Skeletal muscle cell (primary cell): ENCODE measurements at places on chromosomes 13 and 19.

DNA sequence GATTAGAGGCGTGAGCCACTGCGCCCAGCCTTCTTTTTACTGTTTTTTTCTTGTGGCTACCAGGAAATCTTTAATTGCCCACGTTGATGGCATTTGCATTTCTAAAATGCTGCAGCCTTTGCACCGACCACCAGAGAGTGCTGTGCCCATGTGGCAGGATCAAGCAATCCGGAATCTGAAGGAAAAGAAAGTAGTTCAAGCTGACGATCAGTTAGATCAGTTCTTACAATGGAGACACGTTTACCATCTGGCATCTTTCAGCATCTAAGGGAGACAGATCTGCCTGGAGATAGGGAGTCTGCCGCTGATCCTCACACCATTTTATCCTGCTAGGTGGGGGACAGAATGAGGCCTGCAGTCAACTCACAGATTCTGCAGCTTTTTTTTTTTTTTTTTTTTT, 19.9 kb downstream of the TINCR start:
- no peak for DNase-seq

GRCh38 chr19:30540761-30541160, 168.6 kb downstream of the ZNF536 start:
- no peak for DNase-seq

GRCh38 chr19:31145007-31145406, 204.2 kb downstream of the TSHZ3 start:
- DNase-seq = no peak

DNA sequence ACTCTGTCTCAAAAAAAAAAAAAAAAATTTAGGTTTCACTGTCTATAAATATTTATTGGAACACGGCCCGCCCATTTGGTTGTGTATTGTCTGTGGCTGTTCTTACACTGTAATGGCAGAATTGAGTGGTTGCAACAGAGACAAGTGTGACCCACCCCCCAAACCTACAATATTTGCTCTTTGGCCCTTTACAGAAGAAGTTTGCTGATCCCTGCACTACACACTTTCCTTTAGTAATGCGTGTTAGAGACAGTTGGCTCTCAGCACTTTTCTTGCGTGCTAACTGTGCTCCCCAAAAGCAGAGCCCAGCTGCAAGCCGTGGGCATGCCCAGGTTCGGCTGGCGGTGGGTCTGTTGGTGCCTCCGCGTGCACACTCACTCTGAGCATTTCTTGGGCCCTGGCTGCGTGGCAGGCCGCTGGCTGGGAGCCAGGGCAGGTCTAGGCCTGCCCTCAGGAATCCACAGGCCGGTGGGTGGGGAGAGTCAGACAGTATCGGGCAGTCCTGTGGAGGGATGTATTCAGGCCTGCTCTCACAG, 72.6 kb downstream of the SIPA1L3 start:
- no peak for DNase-seq
